Tongue (tissue), 3 donors: ENCODE measurements at places on chromosomes 2 and 18. TPM values are rescaled to one million over a fixed set of nuclear protein-coding genes. Genes with fewer than 3 reads are reported as not detected.

GRCh38 chr18:74457043-74457724, at the start of gene DIPK1C:
Gene DIPK1C, minus strand, starts transcription at chr18:74457308. Its CDS starts 49 bp downstream, at chr18:74457259.
- peak; percentile 15 for DNase-seq

- DNase-seq, result no peak
Observed at GRCh38 chr18:70333757-70334156, 44.9 kb downstream of the SOCS6 start.

DNA sequence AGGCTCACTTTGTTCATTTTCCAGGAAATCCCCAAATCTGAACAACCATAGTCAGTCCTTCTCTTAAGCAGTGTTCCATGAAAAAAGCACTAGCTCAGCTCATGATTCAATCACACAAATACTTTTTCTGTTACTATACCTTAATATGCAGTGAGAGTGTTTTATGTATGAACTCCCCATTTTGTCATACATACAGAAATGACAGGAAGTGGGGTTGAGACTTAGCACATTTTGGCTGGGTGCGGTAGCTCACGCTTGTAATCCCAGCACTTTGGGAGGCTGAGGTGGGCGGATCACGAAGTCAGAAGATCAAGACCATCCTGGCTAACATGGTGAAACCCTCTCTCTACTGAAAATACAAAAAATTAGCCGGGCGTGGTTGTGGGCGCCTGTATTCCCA, 55.2 kb upstream of the DTNB start:
- no peak for DNase-seq

GRCh38 chr18:61606759-61607158, 273.5 kb downstream of the CDH20 start:
- peak; percentile 64 for DNase-seq

Gene INO80D
- 21.1 TPM for total RNA-seq
